NCI-H524 (cell line): ENCODE measurements at places on chromosomes 1 and 21.

GRCh38 chr1:110012100-110012780 lies 22.2 kb upstream of the STRIP1 start:
- no peak for DNase-seq

- no peak for DNase-seq
Observed at GRCh38 chr1:74858136-74858535, 125.2 kb downstream of the TYW3 start.

DNA sequence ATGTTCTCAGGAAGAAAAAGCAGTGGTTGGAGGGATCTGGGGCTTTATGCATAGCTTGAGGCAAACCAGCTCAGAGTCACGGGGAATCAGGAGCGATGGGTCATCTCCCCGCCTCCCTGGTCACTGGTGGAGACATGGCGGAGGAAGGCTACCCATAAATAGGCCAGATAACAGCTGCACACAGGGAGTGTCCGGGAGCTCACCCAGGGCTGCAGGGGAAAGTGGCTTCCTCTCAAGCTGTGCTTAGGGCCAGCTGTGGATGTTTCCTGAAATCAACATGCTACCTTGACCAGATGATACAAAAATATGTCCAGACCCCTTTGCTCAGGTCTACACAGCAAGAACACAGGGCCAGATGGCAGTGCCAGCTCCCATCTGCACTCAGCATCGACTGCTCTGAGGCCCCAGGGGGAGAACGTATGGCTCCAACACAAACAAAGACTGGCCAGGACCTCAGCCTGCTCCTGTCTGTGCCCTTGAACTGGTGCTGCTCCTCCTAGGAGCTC lies 27.1 kb upstream of the RERE start:
- peak; percentile 98 for DNase-seq

DNA sequence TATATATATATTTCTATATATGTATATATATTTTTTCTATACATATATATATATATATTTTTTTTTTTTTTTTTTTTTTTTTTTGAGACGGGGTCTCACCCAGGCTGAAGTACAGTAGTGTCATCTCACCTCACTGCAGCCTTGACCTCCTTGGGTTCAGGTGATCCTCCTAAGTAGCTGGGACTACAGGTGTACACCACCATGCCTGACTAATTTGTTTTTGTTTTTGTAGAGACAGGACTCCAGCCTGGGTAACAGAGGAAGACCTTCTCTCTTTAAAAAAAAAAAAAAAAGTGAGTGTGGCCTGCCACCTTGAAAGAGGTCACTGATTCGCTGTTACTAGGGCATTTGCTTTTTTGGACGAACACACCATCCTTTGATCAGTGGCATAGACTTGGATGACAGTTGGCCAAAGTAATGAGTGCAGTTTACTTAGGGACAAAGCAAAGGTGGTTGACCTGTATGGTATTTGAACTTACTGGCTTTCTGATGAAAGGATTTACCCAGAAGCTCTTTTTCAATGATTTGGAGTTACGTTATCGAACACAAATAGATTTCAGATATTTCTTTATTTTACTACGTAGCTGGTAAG lies 10.8 kb downstream of the SLC25A33 start:
- DNase-seq: no peak

- no peak for DNase-seq
Observed at GRCh38 chr1:47409311-47410067, 6.6 kb upstream of the FOXE3 start.

DNA sequence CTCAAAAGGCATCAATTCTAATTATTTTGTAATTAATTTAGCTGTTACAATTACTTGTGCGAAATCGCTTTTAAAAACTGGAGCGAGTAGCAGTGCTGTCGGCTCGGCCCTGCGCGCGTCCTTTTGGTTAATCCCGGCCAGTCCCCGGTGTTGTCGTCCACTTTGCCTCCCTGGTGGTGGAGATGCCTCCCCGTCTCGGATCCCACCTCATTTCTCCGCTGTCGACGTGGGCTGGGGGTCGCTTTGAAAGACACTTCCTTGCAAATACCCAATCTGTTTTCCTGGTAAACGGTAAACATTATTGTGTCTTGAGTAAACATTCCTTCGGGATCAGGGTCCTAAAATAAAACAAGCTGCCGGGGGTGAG lies 3.7 kb downstream of the FOXD3 start:
- DNase-seq: no peak

- no peak for DNase-seq
Observed at GRCh38 chr1:154843636-154844296, 26.3 kb downstream of the KCNN3 start.

- DNase-seq: no peak
Observed at GRCh38 chr1:240174734-240175133, 83.1 kb downstream of the FMN2 start.

DNA sequence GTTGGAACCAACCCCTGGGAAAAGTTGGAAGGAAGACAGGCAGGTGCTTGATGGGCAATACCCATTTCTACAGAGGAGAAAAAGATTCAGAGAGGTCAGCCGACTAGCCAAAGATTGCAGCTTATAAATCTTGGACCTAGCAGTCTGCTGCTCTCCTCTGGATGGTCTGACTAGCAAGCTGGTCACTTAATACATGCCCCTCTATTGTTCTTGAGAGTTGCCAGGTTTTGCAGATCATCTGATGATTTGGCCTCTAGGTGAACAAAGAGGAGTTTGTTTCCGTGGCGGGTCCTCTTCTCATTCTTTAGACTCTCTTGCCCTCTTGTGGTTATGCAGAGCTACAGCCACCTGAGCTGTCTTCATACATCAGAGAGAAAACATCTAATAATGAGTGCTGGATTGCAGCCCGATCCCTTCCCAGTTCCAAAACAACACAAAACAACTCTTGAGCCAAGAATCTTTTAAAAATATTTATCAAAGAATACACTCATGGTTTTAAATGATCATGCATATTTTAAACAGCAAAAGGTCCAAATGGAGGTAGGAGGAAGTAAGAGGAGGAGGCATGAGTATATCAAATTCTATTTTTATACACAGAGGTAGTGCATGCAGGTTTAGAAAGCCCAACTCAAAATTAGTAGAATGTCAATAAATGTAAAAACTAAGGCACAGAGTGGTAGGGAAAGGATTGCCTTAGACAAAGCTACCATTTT lies 115.7 kb downstream of the SLC30A10 start:
- DNase-seq: peak; percentile 68

DNA sequence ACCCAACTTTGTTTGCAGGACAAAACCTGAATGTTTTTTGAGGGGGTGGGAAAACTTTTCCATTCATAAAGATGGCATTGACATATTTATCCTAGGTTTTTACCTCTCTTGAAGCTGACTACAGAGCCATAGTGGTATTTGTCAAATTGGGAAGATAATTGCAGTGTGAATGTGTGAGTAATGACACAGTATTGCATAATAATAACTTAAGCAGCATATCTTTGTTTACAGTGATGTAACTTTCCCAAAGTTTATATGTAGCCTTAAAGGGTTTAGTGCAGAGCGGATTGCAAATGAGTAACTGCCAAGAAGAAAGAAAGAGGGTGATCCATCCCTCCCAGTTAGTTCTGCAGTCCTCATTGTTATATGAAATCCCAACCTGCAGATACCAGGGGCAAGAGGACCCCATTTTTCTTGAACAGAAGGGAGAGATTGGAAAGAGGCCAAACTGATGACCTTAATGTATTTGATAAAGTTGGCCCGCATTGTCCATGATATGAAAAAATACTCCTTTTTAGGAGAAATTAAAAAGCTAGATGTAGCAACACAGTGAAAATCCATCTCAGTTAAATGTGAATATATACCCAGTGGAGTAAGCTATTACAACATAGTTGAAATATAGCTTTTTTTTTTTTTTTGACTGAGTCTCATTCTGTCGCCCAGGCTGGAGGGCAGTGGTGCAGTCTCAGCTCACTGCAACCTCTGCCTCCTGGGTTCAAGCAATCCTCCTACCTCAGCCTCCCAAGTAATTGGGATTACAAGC lies 23.7 kb upstream of the NFIA start:
- no peak for DNase-seq

- no peak for DNase-seq
Observed at GRCh38 chr1:63950023-63950422, 176.2 kb downstream of the ROR1 start.

- peak; percentile 58 for DNase-seq
Observed at GRCh38 chr1:202968895-202969295, 1.8 kb upstream of the CYB5R1 start.

- no peak for DNase-seq
Observed at GRCh38 chr1:58928514-58928913, 144.7 kb upstream of the JUN start.

GRCh38 chr1:65112811-65113210 lies 35.2 kb upstream of the AK4 start:
- DNase-seq: no peak

- DNase-seq: no peak
Observed at GRCh38 chr1:7558921-7559869, 211.9 kb upstream of the VAMP3 start.

DNA sequence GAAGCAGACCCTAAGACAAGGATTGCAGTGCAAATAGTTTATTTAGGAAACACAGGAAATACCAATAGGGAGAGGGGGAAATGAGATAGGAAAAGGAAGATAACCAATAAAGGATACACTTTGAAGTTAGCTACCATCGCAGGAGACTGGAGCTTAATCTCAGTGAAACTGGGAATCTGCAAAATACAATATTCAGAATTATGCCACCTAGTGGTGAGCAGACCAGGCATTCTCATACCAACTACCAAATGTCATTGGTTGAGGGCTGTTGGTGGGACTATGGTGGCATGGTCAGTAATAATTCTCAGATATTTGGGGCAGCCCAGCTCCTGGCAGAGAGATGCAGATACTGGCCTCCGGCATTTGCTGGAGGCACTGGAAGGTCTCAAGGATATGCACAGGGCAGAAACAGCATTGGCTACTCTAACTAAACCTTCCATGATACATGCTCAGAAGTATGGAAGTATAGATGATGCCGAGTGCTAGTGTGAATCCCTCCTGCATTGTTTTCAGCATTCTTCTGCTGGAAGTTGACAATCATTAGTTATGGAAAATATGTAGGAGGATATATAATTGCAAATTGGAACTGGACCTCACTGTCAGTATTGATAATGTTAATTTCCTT lies 11.8 kb upstream of the ZFP69B start:
- DNase-seq: no peak

DNA sequence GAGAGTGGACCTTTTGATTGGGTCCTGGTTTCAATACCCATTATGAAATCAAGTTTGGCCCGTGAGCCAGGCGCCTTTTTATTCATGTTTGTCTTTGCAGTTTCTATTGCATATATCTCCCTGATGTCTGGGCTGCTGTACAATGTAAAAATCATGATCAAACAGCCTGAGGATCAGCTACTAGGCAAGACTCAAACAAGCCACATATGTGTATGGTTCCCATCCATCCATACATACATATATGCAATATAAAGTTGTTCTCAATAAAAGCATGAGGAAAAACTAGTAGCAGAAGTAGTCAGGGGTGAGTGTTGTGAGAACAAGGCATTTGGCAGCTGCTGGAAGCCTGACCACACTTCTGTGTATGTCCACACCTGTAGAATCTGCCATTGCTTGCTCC lies 562.4 kb upstream of the USP24 start:
- DNase-seq: no peak

- DNase-seq: no peak
Observed at GRCh38 chr1:77929806-77930205, 41.4 kb downstream of the NEXN start.

DNA sequence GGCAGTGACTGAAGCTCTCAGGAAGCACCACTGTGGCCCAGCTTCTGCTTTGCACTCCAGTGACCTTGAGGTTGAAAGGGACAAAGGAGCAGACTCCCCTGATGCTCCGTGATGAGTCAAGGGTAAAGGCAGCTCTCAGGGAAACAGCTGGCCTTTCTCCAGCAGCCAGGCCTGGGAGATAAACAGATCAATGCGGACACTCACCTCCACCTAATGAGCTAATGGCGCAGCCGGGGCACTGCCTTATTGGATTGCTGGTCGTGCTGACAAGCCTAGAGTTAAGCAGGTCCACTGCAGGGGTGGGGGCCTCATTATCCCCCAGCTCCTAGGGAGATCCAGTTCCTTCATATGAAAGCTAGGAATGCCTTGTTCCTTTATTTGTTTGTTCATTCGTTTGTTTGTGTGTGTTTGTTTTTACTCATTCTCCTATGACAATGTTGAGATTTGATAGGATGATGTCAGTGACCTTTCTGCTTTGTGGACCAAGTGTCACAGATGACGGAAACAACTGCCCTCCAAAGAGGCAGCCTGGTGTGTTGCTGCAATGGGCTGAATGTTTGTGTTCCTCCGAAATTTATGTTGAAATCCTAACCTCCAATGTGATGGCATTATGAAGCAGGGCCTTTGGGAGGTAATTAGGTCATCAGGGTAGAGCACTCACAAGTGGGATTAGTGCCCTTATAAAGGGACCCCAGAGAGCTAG lies 141.4 kb upstream of the BEND5 start:
- peak; percentile 61 for DNase-seq

GRCh38 chr1:5967351-5968160 lies 24.7 kb downstream of the NPHP4 start:
- no peak for DNase-seq
